NCI-H1417 (cell line): ENCODE measurements at places on chromosomes 6 and 20.

- no peak for DNase-seq
Measured at GRCh38 chr6:6884193-6884627, 223.6 kb upstream of the RREB1 start.

GRCh38 chr6:158391276-158391675, 79.0 kb downstream of the TULP4 start:
- no peak for DNase-seq

GRCh38 chr6:80696268-80696667, 589.8 kb downstream of the BCKDHB start:
- no peak for DNase-seq

- DNase-seq: no peak
Measured at GRCh38 chr6:44232676-44233566, 9.5 kb downstream of the SLC29A1 start.

DNA sequence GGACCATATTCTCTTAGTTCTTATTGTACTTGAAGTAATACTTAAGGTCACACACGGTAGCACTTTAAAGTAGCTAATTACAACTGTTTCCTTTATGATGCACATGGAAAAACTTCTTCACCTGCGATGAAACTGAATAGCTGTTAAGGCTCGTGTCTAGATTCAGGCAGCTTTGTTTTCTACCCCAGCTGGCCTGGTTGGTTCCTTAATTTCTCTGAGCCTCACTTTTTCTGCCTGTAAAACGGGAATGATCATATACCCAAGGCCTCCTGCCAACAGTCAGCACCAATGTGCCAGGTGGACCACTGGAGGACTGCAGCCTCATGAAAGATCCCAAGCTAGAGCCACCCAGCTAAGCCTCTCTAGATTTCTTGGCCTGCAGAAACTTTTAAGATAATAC, 35.0 kb downstream of the EDN3 start:
- DNase-seq: no peak

DNA sequence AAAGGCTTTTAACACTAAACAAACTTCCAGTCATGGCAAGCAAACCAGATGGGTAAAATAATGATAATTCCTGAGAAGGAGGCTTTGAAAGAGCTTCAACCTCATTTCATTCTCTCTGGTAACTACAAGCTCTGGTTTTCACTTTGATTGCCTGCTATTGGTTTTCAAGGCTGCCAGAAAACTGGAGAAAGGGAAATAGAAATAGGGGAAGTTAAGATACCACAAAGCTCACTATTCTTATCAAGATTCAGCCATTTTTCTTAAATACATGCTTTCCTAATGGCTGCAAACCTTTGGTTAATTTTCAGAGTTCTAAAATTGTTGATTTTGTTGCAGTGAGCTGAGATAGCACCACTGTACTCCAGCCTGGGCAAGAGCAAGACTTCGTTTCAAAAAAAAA, 42.5 kb upstream of the NELFCD start:
- no peak for DNase-seq

- peak; percentile 27 for DNase-seq
Measured at GRCh38 chr6:123622780-123623179, 14.0 kb downstream of the TRDN start.

DNA sequence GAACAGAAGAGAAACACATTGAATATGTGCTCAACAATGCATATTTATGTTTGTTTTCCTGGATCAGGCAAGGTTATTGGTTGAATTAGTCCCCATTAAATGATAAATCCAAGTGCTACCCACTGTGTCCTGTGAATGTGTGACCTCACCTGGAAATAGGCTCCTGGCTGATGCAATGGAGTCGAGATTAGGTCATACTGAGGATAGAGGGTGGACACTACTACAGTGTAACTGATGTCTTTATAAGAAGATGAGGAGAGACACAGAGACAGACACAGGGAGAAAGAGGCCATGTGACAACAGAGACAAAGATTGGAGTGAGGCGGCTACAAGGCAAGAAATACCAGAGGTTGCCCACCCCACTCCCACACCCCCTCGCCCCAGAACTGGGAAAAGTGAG, 559.3 kb downstream of the C6orf118 start:
- DNase-seq: no peak

DNA sequence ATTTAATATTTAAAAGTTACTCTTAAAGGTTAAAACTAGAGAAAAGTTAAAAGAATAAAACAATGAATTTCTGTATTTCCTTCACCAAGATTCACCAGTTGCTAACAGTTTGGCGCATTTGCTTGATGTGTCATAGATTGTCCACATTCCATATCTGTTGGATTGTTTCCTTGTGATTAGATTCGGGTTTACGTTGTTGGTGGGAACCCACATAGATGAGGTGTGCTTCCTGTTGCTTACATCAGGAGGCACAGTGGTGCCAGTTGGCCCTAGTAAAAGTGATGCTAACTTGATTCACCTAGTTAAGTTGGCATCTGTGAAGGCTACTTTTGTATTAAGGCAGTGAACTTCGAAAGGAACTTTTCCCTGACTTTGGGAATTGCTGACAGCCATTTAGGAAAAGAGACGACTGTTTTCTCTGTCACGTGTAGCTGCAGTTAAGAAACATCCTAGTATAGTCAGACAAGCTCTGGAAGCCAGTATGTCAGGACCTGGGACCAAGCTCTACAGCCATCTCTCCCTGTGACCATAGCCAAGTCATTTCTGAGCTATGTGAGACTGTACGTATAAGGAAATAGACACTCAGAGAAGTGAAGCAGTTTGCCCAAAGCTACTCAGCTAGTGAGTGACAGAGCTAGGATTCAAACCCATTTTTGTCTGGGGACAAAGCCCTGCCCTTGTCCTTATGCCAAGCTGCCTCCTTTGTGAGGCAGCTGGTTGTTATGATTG, 49.0 kb downstream of the PPARD start:
- DNase-seq: no peak

GRCh38 chr6:70763754-70764510, 96.2 kb downstream of the SMAP1 start:
- no peak for DNase-seq
